ENCODE measurements at places on chromosomes 1 and 21.

- no peak overlapping the region for H3K27ac ChIP-seq
- H3K4me3 ChIP-seq = no peak overlapping the region
- peaks cover 81% of the 10 kb centered on the region for H3K4me1 ChIP-seq
- DNase-seq = no peak
- peaks cover 100% of the 10 kb centered on the region for H3K36me3 ChIP-seq
These were observed 7.8 kb downstream of the VASH2 start for GRCh38 chr1:212958175-212958574.

GRCh38 chr1:235901461-235901860 is 34.8 kb upstream of the LYST start:
- DNase-seq = no peak
- H3K27ac ChIP-seq = no peak overlapping the region
- no peak overlapping the region for H3K4me3 ChIP-seq
- no peaks in the 10 kb centered on the region for H3K27me3 ChIP-seq
- H3K4me1 ChIP-seq = peaks cover 5% of the 10 kb centered on the region

DNA sequence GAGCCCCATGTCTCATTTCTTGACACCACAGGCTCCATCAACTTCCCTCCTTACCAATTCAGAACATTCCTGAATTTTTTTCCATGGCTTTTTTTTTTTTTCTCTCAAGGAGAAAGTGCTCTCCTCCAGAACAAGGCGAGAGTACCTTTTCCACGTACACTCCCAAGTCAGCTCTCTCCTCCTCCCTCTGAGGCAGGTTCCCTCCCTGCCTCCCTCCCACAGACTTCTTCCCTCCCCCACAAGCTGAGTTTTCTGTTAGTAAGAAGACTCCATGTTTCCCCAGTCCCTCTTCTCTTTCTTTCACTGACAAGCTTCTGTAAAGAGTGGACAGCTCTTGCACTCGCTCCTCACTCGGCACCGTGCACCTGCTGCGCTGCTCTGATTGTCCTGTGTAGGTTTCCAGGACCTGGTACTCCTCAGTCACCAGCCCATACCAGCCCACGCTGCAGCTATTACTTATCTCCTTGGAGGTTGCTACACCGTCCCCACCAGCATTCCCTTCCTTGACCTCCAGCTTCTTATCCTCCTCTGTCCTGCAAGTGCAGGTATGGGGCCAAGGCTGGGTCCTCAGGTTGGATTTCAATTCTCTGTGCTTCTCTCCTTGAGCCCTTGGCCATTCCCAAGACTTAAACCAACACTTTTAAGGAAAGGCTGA is 3.8 kb downstream of the TRAF5 start:
- H3K4me1 ChIP-seq = peaks cover 65% of the 10 kb centered on the region
- H3K4me3 ChIP-seq = no peak overlapping the region
- no peaks in the 10 kb centered on the region for H3K36me3 ChIP-seq
- H3K27me3 ChIP-seq = peaks cover 15% of the 10 kb centered on the region
- no peak for DNase-seq

DNA sequence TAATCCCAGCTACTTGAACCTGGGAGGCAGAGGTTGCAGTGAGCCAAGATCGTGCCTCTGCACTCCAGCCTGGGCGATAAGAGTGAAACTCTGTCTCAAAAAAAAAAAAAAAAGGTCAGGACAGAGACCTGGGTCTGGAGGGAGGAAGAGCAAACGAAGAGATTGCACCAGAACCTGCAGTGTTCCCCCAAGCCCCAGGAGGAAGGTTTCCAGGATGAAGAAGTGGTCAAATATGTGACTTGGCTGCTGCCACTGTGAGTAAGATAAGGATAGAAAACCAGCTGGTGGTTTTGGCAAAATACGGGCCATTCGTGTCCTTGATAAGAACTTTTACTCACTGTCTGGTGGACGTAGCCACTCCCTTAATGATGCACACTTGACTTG is 42.2 kb downstream of the CLDN14 start:
- H3K4me3 ChIP-seq = no peak overlapping the region
- H3K36me3 ChIP-seq = no peaks in the 10 kb centered on the region
- no peak for DNase-seq

DNA sequence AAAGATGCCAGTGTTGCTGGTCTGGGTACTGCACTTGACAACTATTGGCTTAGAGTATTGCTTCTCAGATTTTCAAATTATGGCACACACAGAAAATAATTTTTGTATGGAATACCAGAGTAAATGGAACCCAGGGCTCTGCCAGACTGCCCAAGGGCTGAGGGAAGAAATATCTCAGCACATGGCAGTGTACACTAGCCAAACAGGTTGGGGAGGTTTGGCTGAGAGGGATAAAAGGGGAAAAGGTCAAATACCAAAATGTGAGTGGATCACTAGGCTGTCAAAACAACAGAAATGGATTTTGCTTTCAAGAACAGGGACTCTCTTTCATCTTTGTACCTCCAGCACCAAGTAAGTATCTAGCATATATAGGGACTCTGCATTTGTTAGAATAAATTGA is 3.0 kb upstream of the RGS8 start:
- no peak for DNase-seq
- H3K4me1 ChIP-seq = peaks cover 4% of the 10 kb centered on the region
- H3K4me3 ChIP-seq = no peak overlapping the region
- H3K27me3 ChIP-seq = peaks cover 16% of the 10 kb centered on the region

DNA sequence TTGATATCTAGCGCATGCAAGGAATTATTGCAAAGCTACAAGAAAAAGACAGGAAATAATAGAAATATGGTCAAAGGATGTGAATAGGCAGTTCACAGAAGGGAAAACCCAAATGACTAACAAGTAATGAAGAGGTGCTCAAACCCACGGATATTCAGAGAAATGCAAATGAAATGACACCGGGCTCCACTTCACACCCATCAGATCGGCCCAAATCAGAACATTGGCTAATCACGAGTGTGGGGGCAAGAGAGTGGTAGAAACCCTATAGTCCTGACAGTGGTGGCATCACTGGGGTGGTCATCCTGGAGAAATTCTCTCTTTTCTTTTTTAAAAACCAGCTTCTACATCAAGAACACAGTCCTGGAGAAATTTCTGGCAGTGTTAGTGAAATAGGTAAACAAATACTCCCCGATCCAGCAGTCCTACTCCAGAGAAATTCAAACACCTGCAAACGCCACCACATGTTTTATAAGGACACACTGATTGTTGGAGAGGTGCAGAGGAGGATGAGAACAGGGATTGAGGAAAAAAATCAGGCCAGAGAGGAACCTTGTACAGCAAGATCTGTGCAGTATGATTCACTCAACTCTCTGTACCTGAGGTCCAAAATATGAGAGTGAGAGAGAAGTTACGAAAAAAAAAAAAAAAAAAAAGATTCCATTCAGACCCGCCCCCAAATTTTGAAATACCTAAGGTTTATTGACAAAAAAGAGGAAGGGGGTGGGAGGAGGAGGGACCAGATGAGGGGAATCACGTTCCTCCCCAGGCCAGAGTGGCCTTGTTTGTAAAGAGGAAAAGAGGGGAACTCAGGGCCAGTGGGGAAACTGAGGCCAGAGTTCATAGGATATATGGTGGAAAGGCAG is 9.2 kb upstream of the TNFRSF1B start:
- no peak overlapping the region for H3K27ac ChIP-seq
- DNase-seq = no peak
- H3K27me3 ChIP-seq = peaks cover 2% of the 10 kb centered on the region
- peaks cover 21% of the 10 kb centered on the region for H3K4me1 ChIP-seq
- H3K4me3 ChIP-seq = no peak overlapping the region

DNA sequence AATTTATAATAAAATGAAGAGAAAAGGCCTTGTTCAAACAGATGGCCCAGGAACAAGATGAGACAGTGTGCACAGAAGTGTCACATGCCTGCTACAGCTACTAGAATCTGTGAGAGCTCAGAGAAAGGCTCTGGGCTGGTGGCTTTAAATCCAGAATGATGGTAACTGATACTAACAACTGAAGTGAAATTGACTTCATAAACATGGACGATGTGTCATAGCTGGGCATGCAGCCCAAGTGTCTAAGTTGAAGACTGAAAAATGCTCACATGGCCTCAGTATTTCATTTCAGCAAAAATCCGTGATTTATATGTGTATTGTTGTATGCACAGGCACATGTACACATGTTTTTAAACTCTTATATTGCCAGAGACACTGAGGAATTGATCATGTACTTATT is 208.3 kb upstream of the RUNX1 start:
- no peaks in the 10 kb centered on the region for H3K36me3 ChIP-seq
- H3K4me1 ChIP-seq = peaks cover 8% of the 10 kb centered on the region
- H3K27me3 ChIP-seq = no peaks in the 10 kb centered on the region
- no peak overlapping the region for H3K27ac ChIP-seq
- no peak for DNase-seq

DNA sequence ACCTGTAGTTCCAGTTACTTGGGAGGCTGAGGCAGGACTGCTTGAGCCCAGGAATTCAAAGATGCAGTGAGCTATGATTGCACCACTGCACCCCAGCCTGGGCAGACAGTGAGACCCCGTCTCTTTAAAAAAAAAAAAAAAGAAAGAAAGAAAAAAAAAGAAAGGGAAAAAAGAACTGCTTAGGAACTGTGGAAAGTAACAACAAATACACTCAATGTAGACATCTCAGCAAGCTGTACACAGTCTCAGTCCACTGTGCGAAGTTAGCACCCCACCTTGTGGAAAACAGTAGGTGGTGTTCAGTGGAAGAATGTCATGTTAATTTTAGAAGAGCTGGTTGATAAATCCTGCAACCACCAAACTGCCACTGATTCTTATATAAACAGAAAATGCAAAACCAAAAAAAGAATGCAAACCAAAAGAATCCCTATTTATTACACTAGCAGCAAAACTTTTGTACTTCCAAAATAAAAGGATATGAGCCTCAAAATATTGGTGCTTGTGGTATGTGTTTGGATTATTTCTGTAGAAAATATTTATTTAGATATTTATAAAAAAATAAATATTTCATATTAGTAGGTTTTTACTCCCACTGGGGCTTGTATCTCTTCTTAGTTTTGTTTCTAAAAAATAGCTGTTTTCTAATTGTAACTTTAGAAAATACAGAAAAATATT is 31.1 kb downstream of the ALG14 start:
- peaks cover 3% of the 10 kb centered on the region for H3K4me1 ChIP-seq
- H3K27ac ChIP-seq = no peak overlapping the region
- H3K27me3 ChIP-seq = no peaks in the 10 kb centered on the region
- H3K4me3 ChIP-seq = no peak overlapping the region
- H3K36me3 ChIP-seq = no peaks in the 10 kb centered on the region
- DNase-seq = no peak

DNA sequence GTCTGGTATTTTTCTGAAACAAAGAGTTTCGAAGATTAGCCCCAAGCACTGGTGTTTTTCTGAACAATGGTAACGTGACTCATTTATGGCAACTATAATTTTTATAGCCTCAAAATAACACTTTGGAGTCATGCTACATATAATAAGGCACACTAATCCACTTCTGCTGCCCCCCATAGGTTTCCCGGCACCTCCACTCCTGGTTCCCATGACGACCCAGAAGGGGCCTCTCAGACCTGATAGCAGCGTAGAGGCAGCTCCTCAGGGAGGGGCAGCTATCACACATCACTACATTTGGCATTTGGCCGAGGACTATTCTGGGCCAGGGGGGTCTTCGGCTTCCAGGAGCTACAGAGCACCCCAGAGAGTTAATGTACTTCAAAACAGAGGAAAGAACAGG is 23.3 kb downstream of the CAPN8 start:
- H3K4me1 ChIP-seq = peaks cover 24% of the 10 kb centered on the region
- peaks cover under 1% of the 10 kb centered on the region for H3K27me3 ChIP-seq
- DNase-seq = no peak
- no peak overlapping the region for H3K4me3 ChIP-seq

DNA sequence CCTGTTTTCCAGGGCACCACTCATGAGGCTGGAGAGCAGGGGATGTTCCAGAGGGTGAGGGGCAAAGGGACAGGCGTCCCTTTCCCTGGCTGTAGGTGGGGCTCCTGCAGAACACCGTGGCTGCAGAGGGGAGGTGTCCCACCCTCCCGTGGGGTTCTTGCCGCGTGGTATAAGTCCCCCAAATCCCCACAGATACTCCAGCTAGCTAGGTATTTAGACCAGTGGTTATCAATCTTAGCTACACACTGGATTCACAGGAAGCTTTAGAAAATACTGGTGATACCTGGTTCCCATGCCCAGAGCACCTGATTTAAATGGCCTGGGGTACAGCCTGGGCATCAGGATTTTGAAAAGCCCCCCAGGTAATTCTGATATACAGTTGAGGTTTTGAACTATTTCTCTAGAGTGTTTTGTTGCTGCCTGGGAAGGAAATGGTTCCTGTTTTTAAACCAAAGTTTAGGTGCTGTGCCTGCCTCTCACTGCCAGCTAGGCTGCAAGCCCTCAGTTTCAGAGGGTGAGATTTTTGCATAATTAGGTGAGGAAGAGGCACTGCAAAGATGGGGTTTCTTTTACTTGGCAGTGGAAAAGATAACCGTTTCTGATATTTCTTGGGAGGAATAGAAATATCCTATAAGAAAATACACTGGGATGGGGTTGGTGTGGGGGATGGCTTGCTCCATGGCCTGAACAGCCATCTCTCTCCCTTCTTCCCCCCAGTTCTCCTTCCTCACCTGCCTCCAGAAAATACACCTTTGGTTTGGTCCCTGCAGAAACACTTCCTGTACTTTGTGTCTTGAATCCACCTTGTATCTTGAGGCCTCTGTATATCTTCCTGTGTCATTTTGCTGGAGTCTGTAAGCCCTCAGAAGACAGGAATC is 51.7 kb downstream of the RASSF5 start:
- H3K4me1 ChIP-seq = peaks cover 40% of the 10 kb centered on the region
- no peaks in the 10 kb centered on the region for H3K36me3 ChIP-seq
- H3K4me3 ChIP-seq = no peak overlapping the region
- DNase-seq = no peak
- H3K27ac ChIP-seq = no peak overlapping the region
- peaks cover 36% of the 10 kb centered on the region for H3K27me3 ChIP-seq

- H3K27me3 ChIP-seq = no peaks in the 10 kb centered on the region
- H3K4me3 ChIP-seq = no peak overlapping the region
- DNase-seq = no peak
- no peak overlapping the region for H3K27ac ChIP-seq
These were observed 364.9 kb downstream of the MATN1 start for GRCh38 chr1:30358500-30358899.

Data from WTC11 (cell line).